ENCODE measurements at places on chromosomes 13 and 19.
A peak's percentile ranks its signal among the peaks of the same experiment; 100 is the strongest.

- no peak for DNase-seq
These were observed 47.1 kb downstream of the INSR start for GRCh38 chr19:7247155-7247554.

GRCh38 chr13:50357586-50358118 is 342.4 kb downstream of the KCNRG start:
- no peak for DNase-seq

DNA sequence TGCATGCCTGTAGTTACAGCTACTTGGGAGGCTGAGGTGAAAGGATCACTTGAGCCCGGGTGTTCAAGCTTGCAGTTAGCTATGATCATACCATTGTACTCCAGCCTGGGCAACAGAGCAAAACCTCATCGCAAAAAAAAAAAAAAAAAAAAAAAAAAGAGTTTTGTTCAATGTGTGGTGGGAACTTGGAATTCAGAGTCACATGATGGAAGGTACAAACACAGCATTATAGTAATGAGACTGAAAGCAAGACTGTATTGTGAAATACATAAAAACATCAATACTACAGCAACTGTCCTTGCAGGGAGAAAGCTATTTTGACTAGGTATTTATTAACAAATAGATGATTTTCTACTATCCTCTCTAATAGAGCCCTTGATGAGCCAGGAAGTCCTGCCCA is 393.2 kb downstream of the DLEU7 start:
- DNase-seq = no peak

- DNase-seq = no peak
These were observed 757 bp downstream of the FBN3 start for GRCh38 chr19:8148410-8149260.

DNA sequence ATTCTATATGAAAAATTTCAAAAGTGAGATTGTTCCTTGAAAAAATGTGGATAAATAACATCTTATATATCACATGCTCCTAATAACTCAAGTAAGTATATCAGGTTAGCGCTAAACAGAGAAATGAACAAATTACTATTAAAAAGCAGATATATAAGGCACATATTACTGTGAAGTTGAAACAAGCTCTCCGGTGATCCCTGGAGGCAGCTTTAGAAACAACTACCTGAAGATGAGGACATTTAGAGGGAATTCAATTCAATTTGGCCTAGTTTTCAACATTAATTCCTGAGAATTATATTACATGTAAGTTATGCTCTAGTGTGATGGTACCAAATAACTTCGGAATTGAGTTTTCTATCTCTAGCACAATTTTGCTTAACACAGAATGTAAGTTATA is 1373.6 kb upstream of the SPRY2 start:
- DNase-seq = no peak

GRCh38 chr13:50612717-50613116 is 230.8 kb downstream of the DLEU7 start:
- no peak for DNase-seq

DNA sequence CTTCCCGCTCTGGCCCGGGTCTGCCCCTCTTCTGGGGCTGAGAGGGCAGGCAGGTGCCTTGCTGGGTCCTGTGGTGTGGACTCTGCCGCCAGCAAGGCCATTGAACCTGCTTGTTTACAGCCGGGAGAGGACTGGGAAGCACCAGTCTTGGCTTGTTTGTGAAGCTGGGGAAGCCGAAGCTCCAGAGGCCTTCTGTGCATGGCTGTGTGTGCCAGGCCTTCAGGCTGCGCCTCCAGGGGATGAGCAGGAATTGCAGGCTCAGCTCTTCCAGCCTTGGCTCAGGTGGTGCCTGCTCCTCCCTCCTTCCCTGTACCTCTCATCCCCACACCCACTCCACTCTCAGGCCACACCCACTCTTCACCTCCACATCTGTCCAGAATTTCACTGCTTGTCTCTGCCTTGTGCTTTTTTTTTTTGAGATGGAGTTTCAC is 17.5 kb downstream of the NDUFB7 start:
- DNase-seq = no peak

GRCh38 chr13:46983881-46984280 is 87.0 kb upstream of the HTR2A start:
- peak; percentile 43 for DNase-seq

- DNase-seq = no peak
These were observed 46.9 kb downstream of the TPP2 start for GRCh38 chr13:102643656-102644055.

- DNase-seq = peak; percentile 53
These were observed 343.8 kb downstream of the MZT1 start for GRCh38 chr13:72383646-72384045.

- DNase-seq = peak; percentile 73
These were observed 198.4 kb downstream of the NDFIP2 start for GRCh38 chr13:79679334-79679733.

GRCh38 chr19:55668603-55669348 is 6.2 kb upstream of the EPN1 start:
- no peak for DNase-seq

GRCh38 chr13:46855166-46855565 is 41.7 kb downstream of the HTR2A start:
- peak; percentile 15 for DNase-seq

DNA sequence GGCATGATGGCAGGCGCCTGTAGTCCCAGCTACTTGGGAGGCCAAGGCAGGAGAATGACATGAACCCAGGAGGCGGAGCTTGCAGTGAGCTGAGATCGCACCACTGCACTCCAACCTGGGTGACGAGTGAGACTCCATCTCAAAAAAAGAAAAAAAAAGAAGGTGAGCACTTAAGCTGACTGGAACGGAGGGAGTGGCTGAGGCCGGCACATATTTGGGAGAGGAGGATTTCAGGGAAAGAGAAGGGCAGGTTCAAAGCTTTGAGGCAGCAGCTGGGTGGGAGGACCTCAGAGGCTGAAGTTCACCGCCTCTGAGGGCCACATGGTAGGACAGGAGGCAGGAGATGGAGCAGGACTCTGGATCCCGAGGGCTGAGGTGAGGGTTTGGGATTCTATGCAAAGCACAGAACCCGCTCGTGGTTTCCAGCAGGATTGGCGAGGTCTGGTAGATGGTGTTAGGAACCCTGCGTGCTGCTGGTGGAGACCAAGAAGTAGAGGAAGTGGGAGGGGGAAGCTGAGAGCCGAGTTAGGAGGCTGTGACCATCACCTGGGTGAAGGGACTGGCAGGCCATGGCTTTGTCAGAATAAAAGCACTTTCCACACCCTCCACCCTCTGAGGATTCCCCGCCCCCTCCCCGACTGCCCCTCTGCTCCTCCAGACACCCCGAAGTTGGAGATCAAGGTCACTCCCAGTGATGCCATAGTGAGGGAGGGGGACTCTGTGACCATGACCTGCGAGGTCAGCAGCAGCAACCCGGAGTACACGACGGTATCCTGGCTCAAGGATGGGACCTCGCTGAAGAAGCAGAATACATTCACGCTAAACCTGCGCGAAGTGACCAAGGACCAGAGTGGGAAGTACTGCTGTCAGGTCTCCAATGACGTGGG is 8.4 kb downstream of the CD22 start:
- no peak for DNase-seq

DNA sequence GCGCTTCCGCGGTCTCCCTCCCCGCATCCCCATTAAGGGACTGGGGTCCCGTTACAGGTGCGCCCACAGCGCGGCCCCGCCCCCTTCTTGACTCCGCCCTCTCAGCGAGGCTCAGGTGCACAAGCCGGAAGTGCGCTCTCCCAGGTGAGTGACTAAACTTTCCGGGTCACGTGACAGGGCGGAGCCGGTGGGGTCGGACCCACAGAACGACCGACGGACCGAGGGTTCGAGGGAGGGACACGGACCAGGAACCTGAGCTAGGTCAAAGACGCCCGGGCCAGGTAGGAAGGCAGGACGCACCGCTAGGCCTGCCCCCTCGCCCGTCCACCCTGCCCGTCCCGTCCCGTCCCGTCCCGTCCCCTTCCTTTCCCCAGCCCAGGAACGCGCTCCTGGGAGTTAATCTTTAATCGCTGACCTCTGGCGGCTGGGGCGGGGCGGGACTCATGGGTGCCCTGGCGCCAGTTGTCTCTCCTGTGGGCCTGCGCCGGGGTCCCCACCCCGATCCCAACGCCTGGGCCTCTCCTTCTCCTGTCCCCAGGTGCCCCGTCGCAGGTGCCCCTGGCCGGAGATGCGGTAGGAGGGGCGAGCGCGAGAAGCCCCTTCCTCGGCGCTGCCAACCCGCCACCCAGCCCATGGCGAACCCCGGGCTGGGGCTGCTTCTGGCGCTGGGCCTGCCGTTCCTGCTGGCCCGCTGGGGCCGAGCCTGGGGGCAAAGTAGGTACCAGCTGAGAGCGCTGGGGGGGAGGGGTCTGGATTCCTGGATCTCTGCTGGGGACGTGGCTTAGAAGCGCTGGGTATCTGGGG is at the start of gene CRB3:
Gene CRB3, plus strand, starts transcription at position 202 of the 804 bp plus-strand sequence. Its CDS starts 431 bp downstream, at position 633.
- no peak for DNase-seq

DNA sequence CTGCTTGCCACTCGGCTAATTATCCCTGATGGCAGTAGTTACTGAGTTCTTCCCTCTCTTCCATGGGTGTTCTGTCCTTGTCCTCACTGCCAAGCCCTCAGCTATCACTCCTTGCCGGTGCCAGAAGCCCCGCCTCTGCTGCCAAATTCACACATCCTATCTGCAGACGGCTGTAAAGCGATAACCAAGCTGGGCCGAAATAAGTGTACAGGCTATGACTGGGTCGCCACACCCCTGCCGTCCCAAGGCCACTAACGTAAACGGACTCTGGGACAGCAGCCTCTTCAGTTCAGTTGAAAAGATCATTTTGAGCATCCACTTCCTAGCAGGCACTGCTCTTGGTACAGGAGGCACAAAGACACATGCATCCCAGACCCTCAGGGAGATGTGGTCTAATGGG is 13.3 kb downstream of the SLC7A1 start:
- DNase-seq = no peak

GRCh38 chr13:52703482-52703881 is 36.1 kb downstream of the CNMD start:
- DNase-seq = no peak

- no peak for DNase-seq
These were observed 242.1 kb downstream of the DACH1 start for GRCh38 chr13:71624653-71625600.

GRCh38 chr19:7098096-7098495 is 28.6 kb downstream of the ZNF557 start:
- DNase-seq = peak; percentile 14

DNA sequence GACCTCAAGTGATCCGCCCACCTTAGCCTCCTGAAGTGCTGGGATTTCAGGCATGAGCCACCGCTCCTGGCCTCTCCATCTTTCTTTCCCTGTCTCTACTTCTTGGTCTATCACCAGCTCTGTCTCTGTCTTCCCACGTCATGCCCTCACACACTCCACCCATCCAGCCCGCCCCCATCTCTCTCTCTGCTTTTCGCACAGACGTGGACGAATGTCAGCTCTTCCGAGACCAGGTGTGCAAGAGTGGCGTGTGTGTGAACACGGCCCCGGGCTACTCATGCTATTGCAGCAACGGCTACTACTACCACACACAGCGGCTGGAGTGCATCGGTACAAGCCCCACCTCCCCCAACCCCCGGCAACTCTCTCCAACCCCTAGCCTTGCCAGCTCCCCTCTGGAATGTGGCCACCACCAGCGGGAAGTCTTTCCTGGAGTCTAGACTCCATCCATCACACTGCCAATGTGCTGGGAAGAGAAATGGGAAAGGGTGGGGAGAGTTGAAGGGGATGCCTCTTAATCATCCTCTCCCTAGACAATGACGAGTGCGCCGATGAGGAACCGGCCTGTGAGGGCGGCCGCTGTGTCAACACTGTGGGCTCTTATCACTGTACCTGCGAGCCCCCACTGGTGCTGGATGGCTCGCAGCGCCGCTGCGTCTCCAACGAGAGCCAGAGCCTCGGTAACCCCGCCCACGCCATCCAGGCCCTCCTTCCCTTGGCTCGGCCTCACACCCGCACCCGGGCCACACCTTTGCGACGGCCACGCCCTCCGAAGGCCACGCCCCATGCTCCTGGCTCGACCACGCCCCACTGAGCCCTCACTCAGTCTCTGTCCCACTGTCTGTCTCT is 22.5 kb downstream of the LTBP4 start:
- peak; percentile 49 for DNase-seq

DNA sequence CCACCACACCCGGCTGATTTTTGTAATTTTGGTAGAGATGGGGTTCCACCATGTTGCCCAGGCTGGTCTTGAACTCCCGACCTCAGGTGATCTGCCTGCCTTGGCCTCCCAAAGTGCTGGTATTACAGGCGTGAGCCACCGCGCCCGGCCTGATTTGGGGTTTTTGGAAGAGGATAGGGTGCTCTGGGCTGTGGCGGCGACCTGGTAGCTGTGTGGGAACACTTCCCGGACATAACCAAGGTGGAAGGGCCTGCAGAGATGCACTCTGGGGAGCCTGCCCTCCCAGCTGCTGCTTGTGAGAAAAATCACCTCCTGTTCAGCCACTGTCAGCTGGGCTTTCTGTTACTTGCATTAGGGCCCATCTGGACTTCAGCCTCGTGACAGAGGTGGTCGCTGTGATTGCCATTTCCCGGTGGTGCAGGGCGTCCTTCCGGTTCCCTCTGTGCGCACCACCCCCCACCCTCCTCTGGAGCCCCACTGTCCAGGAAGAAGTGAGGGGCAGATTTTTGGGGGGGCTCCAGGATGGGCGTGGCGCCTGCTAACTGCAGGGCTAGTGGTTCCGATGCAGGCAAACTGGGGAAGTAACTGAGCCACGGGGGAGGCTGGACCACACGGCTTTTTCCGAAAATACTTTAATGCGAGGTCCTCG is 7.5 kb downstream of the IL4I1 start:
- DNase-seq = no peak

GRCh38 chr19:5336195-5336965 is 4.2 kb downstream of the PTPRS start:
- no peak for DNase-seq

GRCh38 chr19:36772311-36773222 is at the start of gene ZNF850:
TSS of gene ZNF850 (minus strand) at chr19:36772807. CDS start at chr19:36762606, 10,201 bp downstream.
- peak; percentile 91 for DNase-seq

- peak; percentile 15 for DNase-seq
These were observed 112.4 kb downstream of the NUFIP1 start for GRCh38 chr13:44876782-44877324.

- no peak for DNase-seq
These were observed 30.7 kb upstream of the ASF1B start for GRCh38 chr19:14166999-14167575.

GRCh38 chr19:926589-927350 is 935 bp downstream of the ARID3A start:
- peak; percentile 88 for DNase-seq

DNA sequence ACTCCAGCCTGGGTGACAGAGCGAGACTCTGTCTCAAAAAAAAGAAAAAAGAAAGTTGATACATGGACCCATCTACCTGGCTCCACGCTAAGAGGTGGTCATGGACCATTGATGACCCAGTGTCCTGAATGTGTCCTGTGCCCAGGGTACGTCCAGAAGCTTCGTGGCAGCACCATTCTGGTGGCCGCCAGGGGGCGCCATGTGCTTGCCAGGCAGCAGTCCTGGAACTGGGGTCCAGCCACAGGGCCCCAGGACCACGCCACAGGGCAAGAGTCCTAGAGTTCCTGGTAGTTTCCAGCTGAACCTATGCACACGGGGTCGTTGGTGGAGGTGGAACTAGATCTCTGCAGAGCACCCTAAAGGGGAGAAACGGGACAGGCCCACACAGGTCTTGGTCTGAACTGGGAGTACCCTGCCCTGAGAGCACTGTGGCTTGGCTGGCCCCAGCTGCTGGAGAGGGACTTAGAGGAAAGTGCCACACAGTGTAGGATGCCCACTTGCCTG is 19.9 kb upstream of the FBXO27 start:
- DNase-seq = peak; percentile 59

All from NB4 (cell line).